ENCODE measurements at places on chromosomes 4 and X.

GRCh38 chr4:87130985-87131703 is 89.3 kb downstream of the KLHL8 start:
- DNase-seq, result no peak

GRCh38 chr4:87068583-87069021 is 133.8 kb downstream of the AFF1 start:
- no peak for DNase-seq

DNA sequence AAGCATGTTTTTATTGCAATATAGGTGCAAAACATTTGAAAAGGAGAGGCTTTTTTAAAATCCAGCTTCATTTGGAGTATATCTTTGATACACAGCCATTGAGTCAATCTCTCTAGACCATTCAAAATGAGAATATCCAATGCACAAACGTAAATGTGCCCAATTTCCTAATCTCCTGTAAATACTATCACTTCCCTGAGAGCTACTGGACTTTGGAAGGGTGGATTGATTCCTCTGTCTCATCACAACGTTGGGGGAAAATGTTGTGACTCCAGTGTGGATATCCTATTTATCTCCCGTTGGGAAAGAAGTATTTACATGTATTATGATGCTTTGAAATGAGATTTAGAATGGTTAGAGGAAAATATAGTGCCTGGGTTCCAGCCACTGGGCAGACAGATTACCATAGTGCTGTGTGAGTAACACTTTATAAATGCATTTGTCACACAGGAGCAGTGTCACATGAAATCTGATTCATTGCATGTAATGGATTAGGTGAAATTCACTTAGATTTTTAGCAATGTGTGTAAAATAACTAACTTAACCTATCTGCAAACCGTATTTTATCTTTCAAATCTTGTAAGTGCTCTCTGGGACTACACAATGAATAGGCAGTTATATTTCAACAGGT is 64.4 kb upstream of the VCX3A start:
- no peak for DNase-seq

DNA sequence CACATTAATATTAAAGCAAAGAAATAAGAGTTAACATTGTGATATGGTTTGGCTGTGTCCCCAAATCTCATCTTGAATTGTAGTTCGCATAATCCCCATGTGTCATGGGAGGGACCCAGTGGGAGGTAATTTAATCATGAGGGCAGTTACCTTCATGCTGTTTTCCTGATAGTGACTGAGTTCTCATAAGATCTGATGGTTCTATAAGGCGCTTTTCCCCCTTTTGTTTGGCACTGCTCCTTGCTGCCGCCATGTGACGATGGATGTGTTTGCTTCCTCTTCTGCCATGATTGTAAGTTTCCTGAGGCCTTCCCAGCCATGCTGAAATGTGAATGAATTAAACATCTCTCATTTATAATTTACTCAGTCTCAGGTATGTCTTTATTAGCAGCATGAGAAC is 153.8 kb upstream of the GALNT7 start:
- no peak for DNase-seq

- no peak for DNase-seq
These were observed 63.3 kb upstream of the RELL1 start for GRCh38 chr4:37749398-37749988.

GRCh38 chr4:52431869-52432268 is 227.2 kb downstream of the USP46 start:
- no peak for DNase-seq

GRCh38 chr4:2417765-2418649 is at the start of gene ZFYVE28:
ZFYVE28 (minus strand) TSS chr4:2418645; CDS start chr4:2418323, 322 bp downstream.
- DNase-seq, result no peak

- no peak for DNase-seq
These were observed 511.0 kb upstream of the ATOH1 start for GRCh38 chr4:93317561-93317960.

- DNase-seq, result no peak
These were observed 26.9 kb upstream of the PPP2R3B start for GRCh38 chrX:413322-414201.

DNA sequence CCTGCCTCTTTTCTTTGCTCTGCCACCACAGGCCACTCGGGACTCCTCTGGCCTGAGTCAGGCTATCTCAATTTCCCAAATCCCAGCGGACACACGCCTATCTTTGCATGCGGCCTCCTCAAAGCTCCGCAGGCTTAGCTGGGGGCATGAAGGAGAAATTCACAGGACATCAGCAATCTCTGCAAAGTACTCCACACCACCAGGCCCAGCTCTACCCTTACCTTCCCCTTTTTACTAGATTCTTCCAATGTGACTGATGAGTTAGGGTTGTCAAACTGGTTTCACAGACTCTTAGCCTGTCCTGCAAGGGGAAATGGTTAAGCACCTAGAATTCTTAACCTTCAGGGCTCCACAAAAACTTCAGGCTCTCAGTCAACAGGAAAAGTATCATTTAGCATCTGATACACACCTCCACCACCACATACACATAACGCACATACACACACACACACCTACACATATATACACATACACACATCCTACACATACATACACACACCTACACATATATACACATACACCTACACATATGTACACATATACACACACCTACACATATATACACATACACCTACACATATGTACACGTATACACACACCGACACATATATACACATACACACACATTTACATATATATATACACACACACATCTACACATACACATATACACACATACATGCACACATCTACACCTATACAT is 349.1 kb downstream of the ANK2 start:
- no peak for DNase-seq

- no peak for DNase-seq
These were observed 33.0 kb upstream of the RAPGEF2 start for GRCh38 chr4:159069922-159070321.

DNA sequence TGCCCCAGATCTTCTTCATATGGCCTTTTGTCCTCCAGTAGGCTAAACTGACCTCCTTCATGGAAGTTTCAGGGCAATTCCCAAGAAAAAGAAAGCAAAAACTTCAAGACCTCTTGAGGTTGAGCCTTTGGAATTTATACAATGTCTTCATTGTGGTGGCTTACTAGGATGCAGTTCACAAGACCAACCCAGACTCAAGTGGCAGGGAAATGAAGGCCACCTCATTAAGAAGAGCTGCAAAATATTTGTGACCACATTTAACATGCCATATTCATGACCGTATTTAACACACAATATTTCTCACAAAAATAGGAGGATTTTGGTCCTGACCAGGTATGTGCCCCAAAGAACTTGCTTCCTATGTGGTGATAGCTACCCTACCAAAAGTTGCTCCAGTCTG is 605.5 kb upstream of the PITX2 start:
- no peak for DNase-seq

GRCh38 chrX:38041237-38041636 is 34.9 kb downstream of the SYTL5 start:
- DNase-seq, result no peak

- DNase-seq, result no peak
These were observed 35.7 kb downstream of the AFAP1 start for GRCh38 chr4:7903791-7904516.

DNA sequence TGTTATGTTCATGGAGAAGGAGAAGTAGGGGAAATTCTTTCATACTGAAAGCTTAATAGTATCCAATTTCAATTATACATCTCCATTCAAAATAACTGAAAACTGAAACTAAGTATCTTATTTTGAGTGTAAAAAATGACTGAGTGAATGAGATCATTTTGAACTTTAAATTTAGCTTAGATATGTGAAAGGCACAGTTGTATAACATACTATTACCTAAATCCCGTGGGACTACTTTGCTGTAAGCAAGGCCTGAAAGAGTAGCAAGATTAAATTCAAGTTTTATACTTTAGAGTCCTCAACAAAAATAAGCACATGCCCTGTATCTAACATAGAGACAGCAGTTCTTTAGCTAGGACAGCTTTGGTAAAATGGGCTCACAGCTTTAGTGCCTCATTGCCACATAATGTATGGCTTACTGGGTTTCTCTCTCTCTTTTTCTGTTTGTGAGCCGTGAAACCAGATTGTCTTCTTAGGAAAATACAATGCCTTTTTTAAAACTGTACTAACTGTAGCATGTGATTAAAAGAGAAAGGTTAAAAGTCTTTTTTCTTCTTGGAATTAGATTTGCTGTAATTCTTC is 43.2 kb downstream of the GSTCD start:
- no peak for DNase-seq

DNA sequence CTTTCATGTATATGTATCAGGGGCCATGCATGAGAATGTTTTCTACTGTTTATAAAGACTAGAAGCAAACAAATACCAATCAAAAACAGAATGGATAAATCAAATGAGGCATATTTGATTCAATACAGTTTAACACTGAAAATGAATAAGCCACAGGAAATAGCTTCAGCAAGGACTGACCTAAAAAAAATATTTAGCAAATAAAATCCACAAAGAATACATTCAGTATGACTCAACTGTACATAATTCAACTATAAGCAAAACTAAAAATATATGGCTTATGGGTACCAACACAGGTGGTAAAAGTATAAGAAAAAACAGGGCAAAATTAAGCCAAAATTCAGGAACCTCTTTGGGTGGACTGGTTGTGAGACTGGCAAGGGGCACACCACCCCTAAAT is 112.9 kb downstream of the KCNIP4 start:
- DNase-seq, result no peak

DNA sequence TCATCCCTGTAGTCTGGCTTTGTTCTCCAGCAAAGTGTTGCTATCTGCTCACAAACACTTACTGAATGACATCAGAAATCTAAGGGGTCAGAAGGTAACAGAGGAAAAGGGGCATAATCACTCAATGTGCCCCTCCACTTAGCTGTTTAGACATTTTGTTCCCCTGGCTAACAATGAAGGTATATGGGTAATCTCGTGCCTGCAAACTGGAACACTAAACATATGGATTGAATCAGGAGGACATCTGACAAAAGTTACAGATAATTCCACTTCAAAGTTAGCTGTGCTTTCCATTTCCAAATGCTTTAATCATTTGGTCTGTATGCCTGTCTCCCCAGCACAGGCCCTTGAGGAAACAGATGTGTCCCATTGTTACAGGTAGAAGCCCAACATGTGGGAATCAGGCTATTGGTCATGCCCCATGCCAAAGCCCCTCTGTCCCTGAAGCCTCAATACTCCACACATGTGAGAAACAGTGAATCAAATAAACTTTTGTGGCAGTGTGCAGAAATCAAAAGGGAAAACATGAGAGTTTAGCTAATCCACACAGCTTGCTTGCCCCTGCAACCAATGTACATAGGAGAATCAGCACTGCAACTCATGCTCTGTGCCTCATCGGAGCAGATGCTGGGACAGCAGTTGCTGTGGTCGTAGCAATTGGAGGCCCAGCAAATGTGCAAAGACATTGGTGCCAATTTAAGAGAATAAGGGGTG is 111.7 kb downstream of the RNF150 start:
- no peak for DNase-seq

DNA sequence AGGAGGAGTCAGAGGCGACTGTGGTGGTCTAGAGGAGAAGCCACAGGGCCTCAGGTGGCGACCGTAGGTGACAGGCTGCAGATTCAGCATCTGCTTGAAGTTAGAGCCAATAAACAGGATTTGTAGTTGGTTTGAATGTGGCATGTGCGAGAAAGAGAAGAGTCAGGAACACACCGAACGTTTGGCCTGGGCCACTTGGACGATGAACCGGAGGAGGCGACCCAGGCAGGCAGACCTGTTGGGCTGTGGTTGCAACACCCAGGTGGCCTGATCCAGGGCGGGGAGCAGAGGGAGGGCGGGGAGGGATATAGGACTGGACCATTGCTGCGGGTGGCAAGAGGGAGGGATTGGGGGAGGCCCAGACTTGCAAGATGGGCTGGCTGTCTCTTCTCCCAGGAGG is 10.0 kb upstream of the PSAPL1 start:
- no peak for DNase-seq

DNA sequence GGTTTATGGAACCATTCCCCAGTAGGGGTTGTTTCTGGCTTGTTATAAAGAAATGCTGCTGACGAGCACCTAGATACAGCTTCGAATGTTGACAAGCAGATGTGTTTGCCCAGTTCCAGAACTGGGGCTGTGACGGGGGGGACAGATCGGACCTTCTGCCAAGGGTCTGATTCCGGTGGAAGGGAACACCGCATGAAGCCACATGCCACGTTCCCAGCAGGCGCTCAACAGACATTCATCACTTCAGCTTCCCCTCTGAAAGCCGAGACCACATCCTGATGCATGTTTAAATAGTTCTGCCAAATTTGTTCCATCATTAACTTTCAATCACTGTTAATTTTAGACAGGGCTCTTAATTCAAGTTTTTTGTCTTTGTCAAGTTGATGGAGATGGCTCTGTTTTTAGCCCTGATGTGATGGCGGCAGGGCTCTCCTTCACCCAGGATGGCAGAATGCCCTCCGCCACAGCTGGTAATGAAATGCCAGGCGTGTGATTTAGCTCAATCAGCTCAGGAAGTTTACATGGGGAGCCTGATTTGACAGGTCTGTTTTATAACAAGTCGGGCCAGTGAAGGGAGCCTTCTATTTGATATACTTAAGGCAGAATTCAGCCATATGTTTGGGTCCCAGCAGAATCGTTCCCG is 57.4 kb downstream of the PSAPL1 start:
- DNase-seq, result no peak

- DNase-seq, result no peak
These were observed 353.9 kb downstream of the NKX6-1 start for GRCh38 chr4:84145176-84145575.

GRCh38 chr4:15754323-15754722 is 23.8 kb upstream of the CD38 start:
- DNase-seq, result peak; percentile 50

DNA sequence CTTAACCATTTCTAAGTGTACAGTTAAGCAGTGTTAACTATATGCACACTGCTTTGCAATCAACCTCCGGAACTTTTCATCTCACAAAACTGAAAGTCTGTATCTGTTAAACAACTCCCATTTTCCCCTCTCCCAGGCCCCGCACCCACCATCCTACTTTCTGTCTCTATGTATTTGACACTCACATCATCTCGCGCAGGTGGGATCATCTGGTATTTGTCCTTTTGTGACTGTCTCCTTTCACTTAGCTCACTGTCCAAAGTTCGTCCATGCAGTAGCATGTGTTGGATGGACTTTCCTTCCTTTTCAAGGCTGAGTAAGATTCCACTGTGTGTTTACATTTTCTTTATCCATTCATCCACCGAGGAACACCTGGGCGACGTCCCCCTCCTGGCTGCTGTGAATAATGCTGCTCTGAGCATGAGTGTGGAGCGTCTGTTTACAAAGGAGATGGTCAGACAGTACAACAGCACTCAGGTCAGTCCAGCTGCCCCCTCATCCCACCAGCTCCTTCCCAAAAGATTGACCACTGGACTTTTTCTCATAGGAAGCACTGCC is 39.8 kb downstream of the DCTD start:
- no peak for DNase-seq

DNA sequence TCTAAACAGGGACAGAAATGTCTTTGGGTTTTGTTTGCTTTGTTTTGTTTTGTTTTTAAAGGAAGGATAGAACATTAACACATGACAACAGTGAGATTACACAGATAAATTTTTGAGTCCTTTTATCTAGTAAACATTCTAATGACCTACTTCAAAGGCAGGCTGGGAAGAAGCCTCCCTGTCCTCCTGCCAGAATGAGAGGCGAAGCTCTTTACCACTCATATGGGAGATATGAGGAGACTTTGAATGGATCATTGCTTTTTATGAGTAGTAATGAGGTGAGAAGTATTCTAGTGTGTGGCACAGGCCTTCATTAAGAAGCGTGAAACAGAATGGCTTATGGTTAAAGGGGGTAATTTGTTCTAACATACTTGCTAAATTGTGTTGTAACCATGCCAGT is 172.0 kb downstream of the FBXO8 start:
- DNase-seq, result no peak
